ENCODE measurements at places on chromosomes 1 and 21.
A peak's percentile ranks its signal among the peaks of the same experiment; 100 is the strongest.

- DNase-seq: no peak
These were observed 9.1 kb downstream of the VANGL2 start for GRCh38 chr1:160409486-160409885.

DNA sequence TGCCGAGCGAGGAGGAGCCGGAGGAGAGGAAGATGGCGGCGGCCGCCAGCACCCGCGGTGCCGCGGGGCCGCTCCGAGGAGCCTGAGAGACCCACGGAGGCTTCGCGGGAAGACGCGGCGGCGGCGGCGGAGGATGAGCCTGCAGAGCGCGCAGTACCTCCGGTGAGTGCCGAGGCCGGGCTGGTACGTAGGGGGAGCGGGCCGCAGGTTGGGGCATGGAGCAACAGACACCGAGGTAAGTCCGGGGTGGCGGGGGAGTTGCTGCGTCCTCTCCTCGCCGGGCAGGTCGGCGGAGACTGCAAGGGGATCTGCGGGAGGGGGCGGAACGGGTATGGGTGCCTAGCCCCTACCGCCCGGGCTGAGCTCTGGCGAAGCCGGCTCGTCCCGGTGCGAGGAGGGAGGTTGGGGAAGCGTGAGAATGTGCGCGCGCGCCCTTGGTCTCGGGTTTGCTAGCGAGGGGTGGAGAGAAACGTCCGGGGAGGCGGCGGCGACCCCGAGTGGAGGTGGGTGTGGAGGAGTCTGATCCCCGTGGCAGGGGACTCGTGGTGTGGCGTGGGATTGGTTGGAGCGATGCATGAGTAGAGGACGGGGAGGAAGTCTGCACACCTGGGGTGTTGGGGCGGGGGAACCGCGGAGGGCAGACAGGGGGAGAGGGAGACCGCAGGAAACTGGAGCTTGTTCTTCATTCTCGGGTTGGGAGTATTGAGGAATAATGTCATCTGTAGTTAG is at the start of gene SMG7:
TSS of gene SMG7 (plus strand) at position 12 of the 729 bp plus-strand sequence. CDS start at position 134, 122 bp downstream.
- DNase-seq: peak; percentile 77

DNA sequence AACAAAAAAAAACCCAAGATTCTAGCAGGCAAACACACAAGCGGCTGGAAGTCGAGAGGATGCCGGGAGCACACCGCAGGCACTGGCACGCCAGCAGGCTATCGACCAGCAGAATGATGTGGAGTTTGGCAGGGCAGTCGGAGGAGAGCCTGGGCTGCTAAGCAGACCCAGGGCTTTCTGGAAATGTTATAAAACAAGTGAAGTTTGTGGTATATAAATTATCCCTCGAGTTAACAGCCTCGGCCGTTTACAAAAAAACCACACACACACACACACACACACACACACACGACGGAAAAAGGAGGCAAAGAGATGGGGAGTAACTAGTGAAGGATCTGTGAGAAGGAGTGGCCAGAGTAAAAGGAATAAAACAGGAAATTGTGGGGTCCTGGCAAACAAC is 87.2 kb upstream of the IVNS1ABP start:
- no peak for DNase-seq

- no peak for DNase-seq
These were observed 31.6 kb upstream of the WDR26 start for GRCh38 chr1:224466154-224466553.

- DNase-seq: no peak
These were observed 5.3 kb downstream of the IVNS1ABP start for GRCh38 chr1:185311589-185312225.

- DNase-seq: no peak
These were observed 19.9 kb downstream of the CATSPER4 start for GRCh38 chr1:26210147-26210870.

GRCh38 chr1:72140222-72140621 is 142.1 kb downstream of the NEGR1 start:
- peak; percentile 12 for DNase-seq

DNA sequence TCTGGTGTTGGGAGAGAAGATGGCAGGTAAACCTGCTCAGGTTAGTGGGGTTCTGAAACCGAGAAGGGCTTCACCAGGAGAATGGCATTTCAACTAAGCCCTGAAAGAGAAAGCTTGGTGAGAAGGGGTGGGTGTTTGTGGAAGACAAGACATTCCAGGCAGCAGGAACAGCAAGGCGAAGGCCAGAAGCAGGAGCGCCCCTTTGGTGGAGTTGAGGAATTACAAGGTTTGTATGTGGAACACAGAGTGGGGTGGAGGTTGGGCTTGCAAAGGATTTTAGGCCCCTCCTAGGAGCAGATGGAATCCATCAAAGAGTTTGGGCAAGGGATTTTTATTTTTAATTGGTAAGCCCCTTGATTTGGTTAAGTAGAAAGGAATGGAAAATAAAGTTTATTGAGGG is 24.8 kb upstream of the ELOA start:
- peak; percentile 49 for DNase-seq

DNA sequence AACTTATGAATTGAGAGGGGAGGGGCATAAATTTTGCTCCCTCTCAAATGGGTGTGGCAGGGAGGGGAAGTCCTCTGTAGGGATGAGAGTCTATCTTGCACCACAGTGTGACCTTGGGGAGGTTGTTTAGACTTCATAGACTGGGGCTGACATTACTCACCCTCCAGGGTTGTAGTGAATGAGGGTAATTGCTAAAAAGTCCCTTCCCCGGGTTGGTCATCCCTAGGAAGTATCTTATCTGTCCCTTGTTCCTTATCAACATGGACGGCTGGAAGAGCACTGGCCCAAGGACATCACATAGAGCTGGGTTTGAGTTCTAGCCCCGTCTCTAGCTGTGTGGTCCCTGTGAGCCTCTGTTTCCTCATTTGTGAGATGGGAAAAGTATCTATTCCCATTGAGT is 52.4 kb upstream of the SLC2A1 start:
- DNase-seq: no peak

GRCh38 chr21:42362700-42363099 is 3.6 kb downstream of the TFF1 start:
- no peak for DNase-seq

- peak; percentile 28 for DNase-seq
These were observed 501.7 kb downstream of the NEGR1 start for GRCh38 chr1:71780681-71781080.

- no peak for DNase-seq
These were observed 49.4 kb downstream of the CDCP2 start for GRCh38 chr1:54103414-54103813.

DNA sequence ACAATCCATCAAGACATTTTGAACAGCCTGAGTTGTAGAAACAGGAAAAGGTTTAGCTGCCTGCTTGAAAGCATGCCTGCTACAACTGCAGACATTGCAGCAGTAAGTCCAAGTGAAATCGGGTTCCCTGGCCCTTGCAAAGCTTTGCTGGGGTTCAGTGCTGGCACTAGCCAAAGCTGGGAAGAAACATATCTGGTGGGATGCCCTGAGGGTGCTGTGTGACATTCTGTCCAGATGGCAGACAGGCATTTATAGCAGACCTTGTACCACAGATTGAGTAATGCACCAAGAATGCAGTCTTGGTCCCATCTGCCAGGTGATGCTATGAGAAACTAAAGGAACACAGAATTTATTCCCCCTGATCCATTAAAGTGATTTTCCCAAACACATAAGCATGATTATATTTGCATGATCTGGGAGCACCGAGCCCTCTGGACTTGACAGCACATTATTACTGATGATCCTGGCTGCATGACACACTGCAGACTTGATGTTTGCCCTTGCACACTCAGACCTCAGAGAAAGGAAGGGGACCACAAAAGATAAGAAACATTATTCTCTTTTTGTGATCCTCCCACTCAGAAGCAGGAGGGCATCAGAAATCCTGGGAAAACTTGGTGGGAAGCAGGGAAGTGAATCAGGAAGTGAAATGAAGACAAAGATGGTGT is 223.7 kb upstream of the FAM78B start:
- no peak for DNase-seq

GRCh38 chr1:231705806-231706760 is 79.5 kb downstream of the DISC1 start:
- DNase-seq: peak; percentile 34

- DNase-seq: no peak
These were observed 67.9 kb downstream of the MDM4 start for GRCh38 chr1:204583909-204584632.

DNA sequence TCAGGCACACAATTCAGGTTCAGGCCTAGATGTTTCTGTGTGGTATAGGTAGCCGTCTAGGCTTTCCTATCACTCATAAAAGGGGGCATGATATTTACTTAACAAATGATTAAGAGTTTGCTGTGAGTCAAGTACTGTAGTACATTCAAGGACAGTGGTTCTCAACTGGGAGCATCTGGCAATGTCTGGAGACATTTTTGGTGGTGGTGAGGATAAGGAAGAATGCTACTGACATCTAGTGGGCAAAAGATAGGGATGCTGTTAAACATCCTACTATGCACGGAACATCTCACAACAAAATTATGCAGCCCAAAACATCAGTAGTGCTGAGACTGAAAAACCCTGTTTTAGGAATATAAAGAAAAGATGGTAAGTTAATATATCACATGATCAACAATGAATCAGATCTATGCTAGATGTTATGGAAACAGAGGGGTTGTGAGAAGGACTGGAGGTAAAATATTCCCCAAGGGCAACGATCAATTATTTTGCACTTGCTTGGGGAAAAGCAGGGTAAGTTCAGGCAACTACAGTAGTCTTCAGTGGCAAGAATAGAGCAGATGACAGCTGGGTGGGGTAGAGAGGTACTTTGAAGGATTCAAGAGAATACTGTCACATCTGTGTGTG is 4.9 kb downstream of the DNTTIP2 start:
- peak; percentile 22 for DNase-seq

DNA sequence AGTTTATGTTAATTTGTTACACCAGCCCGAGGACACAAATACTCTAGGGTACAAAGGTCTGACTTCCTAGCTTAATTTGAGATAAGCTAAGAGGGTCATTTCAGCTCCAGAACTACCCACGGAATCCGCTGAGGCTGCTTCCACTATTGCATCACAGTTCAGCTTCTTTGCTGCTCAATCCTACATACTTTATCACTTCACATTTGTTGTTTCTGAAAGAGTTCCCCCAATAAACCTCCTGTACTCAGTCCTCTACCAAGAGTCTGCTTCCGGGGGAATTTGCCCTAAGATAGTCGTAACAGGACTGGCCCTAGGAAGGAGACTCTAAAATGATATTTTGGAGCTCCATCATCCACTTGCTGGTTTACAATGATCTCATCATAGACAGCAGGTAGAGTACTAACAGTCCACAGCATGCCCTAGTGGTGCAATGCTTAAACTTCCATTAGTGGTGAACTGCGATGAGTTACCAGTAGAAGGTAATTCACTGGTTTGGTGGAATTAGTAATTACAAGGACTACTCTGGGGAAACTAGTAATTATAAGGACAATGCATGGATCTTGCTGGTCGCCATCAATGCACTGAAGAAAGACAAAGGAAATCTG is 229.3 kb downstream of the USH2A start:
- no peak for DNase-seq
